Activated T-cell treated with anti-CD3 and anti-CD28 coated beads for 48 hours (primary cell): ENCODE measurements at places on chromosomes 16 and 17.

DNA sequence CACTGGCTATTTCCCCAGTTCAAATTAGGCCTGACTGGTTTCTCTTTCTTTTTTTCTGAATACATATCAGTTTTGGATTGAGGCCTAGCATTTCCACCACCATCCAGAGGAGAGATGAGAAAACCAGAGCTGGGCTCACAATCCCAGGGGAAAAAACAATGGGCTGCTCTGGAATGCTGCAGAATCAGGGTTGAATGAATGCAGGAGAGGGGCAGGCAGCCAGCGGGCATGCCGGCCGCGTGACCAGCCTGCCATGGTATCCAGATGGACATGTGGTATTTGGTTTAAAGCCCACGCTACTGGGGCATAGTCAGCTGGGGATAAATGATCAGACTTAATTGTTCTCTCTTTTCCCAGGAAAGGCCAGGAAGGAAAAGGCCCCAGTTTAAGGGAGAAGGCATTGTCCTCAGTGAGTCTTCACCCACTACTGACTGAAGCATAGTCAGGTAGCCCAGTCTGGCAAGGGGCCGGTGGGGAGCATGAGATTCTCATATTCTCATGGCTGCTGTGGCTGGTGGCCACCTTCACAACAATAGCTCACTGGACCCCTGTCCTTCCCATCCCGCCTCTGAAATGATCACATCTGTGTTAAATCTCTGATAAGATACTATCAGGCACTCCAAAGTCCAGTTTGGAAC lies 38.7 kb upstream of the RHOT1 start:
- no peak for DNase-seq

DNA sequence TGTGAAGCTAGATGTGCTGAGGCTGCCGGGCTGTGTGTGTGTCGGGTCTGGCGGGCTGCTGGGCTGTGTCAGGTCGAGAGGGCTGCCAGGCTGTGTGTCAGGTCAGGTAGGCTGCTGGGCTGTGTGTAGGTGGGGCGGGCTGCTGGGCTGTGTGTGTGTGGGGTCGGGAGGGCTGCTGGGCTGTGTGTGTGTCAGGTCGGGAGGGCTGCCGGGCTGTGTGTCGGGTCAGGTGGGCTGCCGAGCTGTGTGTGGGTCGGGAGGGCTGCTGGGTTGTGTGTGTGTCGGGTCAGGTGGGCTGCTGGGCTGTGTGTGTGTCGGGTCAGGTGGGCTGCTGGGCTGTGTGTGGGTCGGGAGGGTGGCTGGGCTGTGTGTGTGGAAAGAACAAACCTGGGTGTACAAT lies 8.6 kb downstream of the WDR45B start:
- no peak for DNase-seq

GRCh38 chr16:90084215-90084950 lies 7.3 kb upstream of the PRDM7 start:
- DNase-seq = no peak

DNA sequence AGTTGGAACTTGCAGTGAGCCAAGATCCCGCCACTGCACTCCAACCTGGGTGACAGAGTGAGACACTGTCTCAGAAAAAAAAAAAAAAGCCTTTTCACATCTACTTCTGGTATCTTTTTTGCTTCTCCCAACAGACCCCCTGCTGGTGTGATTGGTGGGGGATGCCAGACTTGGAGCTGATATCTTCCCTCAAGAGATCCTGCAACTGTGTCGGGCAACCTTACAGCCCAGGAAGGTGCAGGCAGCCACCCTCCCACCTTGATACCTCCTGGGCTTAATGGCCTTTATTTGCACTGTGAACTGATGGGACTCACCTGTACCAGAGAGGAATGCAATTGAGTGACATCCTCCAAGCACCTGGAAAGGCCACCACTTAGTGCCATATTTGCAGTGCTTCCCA lies 142.3 kb downstream of the RGS9 start:
- DNase-seq = no peak
